ENCODE measurements at places on chromosomes 11 and 22.

GRCh38 chr22:35660291-35661127 is 12.3 kb downstream of the APOL6 start:
- peak; percentile 59 for DNase-seq

DNA sequence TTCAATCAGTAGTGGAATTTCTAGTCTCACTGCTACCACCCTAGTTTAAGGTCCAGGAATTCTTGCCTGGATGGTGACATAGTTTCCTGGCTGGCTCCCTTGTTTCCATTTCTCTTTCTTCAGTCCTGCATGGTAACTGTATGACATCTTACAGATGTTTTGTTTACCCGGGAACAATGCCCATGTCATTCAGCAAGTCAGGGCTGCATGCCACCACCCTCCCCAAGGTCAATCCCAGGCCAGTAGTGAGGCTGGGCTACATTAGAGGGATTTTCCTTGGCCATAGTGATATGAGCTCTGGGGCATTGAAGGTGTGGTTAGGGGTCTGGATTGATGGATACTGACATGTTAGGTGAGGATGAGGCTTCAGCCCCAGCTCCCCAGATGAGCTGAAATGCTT is 114.9 kb upstream of the E2F8 start:
- no peak for DNase-seq

DNA sequence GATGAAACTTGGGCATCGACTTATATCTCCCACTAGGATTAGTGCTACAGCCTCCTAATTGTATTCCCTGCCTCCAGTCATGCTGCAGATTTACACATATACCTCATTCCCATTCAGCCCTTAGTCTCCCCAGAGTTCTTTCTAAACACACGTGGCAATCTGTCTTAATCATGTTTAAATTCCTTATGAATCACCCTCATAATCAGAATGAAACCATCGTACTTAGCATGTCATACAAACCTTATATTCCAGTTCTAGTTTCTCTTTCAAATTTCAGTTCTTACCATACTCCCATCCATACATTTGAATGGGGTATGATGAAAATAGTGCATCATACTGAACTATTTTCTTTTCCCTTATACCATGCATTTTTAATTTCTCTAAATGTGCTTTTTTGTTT is 6.0 kb upstream of the OR10A2 start:
- DNase-seq = no peak

DNA sequence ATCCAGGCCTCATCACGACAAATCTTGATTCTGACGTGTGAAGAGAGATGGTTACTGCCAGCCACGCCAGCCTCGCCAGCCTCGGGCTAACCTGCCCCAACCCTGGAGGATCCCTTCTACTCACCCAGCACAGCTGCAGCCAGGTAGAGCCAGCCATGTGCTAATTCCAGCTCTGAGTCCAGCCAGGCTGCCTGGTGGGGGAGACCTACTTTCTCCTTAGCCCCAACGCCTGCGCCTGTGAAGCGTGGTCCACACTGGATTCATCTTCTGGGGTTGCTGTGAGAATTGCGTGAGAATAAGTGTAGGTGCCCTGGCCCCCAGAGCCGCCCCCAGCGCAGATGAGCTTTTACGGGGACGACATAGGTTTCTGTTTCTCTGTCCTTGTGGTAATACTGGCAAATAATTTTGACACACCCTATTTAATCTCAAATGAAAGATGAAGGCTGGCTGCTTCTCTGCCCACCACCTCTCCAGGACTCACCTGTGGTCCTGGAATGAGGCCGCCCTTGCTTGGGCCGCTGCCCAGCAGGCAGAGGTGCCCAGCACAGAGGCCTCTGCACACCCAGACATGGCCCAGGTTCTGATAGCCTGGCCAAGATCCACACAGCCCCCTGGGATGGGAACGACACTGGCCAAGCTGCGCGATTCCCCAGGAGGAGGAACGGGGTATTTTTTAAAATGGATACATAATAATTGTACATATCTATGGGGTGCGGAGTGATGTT is 528.4 kb downstream of the TBC1D22A start:
- no peak for DNase-seq

DNA sequence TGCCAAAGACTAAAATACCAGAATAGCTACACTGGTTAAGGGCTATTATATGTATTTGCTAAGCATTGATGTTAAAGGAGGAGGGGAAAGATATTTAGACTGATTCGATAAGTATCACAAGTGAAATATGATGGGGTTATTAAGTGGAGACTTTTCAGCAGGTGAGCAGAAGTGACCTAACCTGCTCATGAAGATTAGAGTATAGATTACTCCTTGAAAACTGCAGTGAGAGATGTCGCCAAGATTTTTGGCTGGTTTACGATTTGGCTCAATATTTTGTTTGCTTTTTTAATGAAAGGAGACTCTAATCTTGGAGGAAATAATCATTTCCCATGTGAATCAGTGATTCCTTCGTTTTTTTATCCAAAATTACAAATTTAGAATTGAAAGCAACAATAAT is 1279.5 kb upstream of the TENM4 start:
- DNase-seq = no peak

GRCh38 chr11:120184946-120185705 is 25.7 kb upstream of the OAF start:
- no peak for DNase-seq

DNA sequence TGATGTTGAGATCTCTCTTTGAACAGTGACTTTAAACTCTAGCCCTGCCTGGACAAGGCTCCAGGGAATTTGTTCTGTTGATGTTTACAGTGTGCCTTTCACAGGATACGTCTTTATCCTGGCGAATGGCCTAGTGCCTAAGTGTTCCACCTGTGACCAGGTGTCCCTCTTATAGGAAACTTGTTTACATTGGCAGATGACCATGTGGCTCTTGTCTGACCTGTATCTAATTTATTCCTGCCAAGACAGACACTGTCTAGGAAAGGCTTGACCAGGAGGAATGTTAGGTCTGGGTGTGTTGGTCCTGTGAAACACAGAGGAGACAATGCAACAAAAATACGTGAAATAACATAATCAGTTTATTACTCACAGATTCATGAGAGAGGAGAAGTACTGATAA is 875.6 kb downstream of the METTL15 start:
- DNase-seq = no peak

GRCh38 chr22:20433191-20433590 is 4.4 kb downstream of the SCARF2 start:
- DNase-seq = no peak

- no peak for DNase-seq
These were observed 79.2 kb upstream of the GRIK4 start for GRCh38 chr11:120432056-120433018.

- DNase-seq = peak; percentile 53
These were observed 375 bp downstream of the SLC25A1 start for GRCh38 chr22:19178065-19178656.

DNA sequence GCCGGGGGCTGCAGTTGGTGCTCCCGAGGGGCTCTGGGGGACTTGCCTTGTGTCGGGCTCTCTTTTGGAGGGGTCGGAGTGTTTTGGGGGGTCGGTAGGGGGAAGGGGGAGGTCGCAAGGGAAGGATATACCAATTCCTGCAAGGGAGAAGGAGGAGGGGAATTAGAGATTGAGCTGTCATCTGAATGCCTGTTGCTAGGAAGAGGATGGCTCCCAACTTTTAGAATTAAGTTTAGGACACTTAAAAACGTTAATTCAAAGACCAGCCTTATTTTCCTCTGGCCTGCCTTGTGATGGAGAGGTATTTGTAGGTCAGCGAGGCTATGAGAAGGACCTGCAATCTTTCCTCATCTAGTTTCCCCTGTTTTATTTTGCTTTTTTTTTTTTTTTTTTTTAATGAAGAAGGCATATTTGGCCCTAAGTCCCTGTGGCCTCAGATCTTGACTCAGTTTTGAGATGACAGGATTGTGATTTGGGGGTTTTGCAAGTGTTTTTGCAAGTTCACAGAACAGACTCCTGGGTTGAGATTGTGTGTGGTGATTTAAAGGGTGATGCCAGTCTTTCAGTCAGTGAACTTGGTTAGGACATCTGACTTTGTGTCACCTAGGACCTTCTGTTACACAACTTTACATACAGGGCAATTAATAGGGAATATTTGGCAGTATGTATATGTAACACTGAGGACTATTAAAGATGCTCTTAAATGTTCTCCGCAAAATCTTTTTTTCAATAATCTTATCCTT is 672 bp downstream of the TMEM135 start:
- no peak for DNase-seq

- peak; percentile 47 for DNase-seq
These were observed at the start of gene ZNF280B for GRCh38 chr22:22508274-22509176. Gene ZNF280B, minus strand, starts transcription at chr22:22508742. Its CDS starts 19,344 bp downstream, at chr22:22489398.

DNA sequence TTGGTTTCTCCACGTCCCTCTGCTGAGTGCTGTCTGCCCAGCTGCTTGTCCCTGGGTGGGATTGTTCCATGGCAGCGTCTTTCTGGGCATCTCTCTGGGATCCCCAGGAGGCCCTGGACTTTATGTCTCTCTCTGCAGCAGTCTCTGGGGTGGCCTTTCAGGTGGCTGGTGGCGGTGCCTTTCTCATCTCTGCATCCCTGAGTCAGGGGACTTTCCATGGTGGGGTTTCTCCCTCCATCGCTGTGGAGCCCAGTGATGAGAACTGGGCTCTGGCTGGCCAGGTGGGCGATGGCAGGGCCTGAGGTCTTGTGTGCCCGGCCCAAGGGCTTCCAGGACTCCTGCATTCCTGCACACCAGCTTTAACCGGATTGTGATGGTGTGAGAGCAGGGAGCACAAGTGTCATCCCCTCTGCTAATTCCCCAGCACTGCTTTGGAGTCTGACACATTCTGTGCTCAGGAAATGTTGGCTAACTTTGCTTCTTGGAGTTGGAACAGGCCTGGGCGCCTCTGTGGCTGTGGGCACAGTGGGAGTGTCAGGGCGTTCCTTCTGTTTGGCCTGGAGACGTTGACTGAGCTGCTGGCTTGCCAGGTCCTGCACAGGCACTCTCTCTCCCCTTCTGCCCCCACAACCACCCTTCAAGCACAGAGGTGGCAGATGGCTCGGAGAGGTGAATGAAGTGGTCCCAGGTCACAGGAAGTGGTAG is 27.9 kb downstream of the FAM83F start:
- DNase-seq = no peak

DNA sequence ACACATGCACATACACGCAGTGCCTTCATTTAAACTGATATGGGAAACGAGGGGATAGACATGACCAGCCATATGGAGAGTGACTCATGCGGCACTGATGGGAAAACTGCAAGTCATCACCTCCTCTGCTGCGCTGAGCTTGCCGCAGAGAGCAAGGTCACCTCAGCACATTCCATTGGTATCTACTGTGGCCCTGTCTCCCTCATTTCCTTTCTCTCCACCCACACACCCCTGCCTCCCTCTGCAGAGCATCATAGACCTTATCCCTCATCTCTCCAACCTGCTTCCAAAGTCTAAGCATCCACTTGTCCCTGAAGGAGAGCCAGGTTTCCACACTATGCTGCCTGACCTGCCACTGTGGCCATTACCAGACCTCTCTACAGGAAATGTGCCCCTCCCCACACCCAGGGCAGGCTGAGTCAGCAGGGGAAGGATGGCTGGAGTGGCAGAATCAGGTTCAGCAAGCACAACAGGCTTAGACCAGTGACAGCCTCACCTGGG is 116.9 kb upstream of the SNX19 start:
- DNase-seq = no peak

DNA sequence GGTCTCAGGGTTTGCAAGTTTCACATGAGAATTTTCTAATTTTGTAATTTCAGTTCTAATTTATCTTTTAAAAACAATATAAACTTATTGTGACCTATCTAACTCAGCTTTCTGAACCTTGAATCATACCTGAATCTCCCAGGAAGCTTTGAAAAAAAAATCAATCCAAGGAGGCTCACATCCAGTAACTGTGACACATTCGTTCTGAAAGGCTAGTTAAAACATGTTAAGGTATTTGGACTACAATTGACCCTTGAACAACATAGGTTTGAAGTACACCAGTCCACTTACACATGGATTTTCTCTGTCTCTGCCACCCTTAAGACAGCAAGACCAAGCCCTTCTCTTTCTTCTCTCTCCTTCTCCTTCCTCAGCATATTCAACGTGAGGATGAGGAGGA is 40.0 kb downstream of the DDI1 start:
- no peak for DNase-seq

DNA sequence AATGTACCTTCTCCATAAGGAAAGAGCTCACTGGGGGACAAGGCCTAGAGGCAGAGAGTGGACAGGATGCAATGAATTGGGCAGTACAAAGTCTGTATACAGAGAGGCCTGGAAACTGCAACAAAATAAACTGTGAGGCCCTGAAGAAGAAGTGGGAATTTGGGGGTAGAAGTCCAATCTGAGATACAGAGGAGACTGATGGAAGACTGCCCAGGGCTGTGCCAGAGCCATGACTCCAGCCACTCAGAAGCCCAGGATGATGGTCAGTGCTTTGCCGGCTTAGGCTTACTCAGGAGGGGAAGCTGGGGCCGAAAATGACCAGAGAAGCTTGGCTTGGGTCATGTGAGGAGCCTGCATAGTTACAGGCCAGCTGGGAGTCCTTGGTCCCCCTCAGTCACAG is 5.7 kb downstream of the SAA4 start:
- DNase-seq = no peak

DNA sequence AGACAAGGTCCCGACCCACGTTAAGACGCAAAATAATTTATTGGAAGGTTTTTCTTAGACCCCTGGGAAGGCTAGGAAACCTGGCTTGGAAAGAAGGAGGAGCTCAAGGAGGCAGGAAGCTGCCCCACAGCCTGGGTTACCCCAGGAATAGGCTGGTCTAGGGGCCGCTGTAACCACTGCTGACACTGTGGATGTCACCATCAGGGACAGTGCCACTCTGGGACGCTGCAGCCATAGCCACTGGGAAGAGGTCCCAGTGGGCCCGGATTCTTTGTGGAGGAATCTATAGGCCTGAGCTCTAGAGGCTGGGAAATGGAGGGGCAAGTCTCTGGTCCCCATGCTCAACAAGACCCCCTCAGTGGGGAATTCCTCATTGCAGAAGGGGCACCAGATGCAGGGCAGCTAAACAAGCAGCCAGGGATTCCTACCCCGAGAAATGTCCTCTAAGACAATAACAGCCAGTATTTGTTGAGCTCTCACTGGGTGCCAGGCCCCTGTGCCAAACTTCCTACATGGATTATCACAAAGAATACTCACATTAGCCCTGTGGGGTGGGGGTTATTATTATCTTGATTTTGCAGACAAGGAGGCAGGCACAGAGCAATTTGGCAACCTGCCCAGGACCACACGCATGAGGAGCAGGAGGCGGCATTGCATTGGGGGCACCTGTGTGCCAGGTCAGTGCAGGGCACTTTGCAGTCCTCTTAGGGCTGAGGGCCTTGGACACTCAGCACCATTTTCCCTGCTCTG is 19.5 kb upstream of the CHKA start:
- no peak for DNase-seq

DNA sequence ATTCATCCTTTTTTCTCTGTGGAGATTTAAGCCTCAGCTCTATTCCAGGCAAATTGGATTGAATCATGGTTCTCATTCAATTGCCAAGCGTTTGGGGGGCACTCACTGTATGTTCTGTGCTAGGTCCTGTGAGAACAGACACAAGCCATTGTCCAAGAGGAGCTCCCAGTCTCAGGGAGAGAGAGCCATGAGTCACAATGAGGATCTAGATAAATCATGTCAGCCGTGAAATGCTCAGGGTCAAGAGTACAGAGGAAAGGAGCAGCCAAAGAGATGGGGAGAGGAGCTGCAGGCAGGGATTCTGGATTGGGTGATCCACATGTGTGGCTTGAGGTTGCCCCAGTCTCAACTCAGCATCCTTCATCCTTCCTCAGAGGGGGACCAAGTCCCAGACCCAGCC is 93.6 kb downstream of the FEZ1 start:
- no peak for DNase-seq

Measured in effector memory CD4-positive, alpha-beta T cell (primary cell).